ENCODE measurements at places on chromosomes 11 and 22.

- no peak for DNase-seq
Observed at GRCh38 chr11:45205978-45206377, 59.5 kb downstream of the PRDM11 start.

DNA sequence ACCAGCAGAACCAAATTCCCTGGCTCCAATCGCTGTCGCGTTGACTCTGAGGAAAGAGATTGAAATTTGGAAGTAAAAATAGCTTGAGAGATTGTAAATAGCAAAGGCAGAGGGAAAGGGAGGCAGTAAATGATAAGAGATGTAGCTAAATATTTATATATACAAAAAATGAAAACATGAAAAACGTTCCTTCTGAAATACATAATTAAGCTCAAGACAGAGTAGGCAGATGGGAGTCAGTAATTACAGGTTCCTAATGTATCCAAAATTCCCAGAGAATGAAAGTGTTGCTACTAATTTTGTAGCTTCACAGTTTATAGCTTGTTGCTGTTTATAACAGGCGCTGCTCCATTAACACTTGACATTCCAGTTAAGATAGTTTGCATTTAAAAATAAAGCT, 648.7 kb downstream of the KCNA4 start:
- no peak for DNase-seq

DNA sequence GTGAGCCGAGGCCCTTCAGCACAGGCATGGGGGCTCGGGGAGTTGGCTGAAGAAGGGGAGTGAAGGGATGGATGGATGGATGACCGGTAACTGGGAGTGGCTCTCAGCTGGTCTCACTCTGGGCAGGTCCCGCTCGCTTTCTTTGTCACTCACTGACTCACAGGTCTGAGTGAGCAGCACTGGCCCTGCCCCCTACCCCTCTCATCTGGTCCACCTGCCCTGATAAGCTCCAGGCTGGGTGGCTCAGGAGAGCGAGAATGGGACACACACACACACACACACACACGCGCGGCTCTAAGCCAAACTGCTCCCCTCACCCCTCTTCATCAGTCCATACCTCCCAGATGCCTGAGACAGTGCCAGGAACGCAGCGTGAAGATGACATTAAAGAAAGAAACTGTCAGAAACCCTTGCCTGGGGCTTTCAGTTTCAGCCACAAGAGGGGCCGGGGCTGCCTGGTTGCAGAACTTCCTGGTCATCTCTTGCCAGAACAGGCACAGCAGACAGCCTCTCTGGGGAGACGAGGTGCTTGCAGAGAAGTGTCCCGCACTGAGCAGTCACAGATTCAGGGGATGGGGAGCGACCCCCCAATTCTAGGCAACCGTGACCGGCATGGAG, 16.5 kb upstream of the SHISAL1 start:
- no peak for DNase-seq

- no peak for DNase-seq
Observed at GRCh38 chr22:19176732-19177131, 1.8 kb downstream of the SLC25A1 start.

- DNase-seq = no peak
Observed at GRCh38 chr11:62880231-62880802, 379 bp upstream of the SLC3A2 start.

DNA sequence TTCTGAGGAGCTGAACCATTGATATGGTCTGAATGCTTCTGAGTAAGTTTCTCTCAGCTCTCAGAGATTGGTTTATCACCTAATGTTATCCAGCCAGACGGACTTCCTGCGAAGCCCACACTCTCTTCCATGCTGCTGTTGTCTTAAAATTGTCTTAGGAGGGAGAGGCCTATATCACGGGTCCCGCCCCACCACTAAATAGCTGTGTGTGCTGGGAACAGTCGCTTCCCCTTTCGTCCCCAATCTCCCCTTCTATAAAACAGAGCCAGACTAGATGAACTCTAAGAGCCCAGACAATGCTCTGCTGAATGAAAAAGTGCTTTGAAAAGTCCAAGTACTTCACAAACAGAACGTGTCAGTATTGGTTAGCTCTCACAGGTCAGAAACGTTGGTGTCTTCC, 81.4 kb upstream of the AKIP1 start:
- no peak for DNase-seq

- DNase-seq = no peak
Observed at GRCh38 chr22:27514601-27515523, 286.7 kb downstream of the MN1 start.

- no peak for DNase-seq
Observed at GRCh38 chr11:45091563-45092403, 54.7 kb upstream of the PRDM11 start.

- DNase-seq = no peak
Observed at GRCh38 chr11:37849706-37850105, 1251.7 kb upstream of the RAG2 start.

DNA sequence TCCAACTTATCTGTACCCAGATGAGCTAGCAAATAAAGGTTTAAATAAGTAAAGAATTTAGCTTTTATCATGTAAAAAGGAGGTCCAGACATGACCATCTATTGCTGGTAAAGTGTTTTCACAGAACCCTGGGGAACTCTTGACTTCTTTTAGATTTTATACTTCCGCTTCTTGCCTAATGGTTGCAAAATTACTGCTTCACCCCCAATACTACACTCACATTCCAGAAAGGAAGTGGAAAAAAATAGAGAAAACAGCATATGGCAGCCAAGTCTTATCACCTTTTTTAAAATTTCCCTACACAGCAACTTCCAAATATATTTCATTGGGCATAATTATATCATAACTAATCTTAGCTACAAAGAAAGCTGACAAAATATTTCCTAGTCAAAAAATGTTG, 12.1 kb downstream of the BBOX1 start:
- DNase-seq = no peak

DNA sequence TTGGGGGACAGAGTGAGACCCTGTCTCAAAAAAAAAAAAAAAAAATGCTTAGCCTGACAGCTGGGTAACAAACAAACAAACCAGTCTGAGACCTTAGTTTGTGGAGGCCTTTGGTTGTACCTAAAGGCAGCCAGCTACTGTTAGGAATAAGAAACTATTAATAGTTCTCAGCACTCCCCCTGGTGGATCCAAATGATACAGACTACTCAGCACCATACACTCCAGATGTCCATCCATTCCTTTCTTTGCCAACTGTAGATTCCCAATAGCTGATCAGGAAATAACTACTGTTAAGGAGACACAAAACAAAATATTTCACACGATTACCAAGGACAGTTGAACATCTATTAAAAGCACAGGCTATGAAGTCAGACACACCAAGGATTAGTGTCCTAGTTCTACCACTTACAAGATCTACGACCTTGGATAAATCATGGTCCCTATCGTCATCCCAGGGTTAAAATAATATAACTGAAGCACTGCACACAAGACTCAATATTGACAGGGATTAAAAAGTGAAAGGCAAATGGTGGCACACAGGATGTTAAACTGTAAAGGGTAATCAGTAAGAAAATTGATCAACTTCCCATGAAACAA, 17.2 kb downstream of the CLDN25 start:
- peak; percentile 14 for DNase-seq

DNA sequence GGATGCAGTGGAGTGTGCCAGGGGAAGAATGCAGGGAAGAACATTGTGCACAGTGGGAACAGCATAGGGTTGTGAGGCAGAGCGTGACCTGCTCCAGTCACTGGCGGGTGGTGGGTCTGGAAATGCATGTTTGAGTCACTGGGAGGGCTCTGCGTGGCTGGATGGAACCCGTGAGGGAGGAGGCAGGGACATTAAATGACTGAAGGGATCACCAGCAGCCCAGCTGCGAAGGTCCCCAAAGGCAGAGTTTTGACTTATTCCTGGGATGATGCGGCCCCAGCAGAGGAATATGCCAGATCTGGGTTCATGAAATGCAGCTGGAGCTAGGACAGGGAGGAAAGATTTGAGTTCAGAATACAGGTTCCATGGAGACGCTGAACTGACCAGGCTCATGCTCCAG, 104.0 kb upstream of the FGF3 start:
- no peak for DNase-seq

DNA sequence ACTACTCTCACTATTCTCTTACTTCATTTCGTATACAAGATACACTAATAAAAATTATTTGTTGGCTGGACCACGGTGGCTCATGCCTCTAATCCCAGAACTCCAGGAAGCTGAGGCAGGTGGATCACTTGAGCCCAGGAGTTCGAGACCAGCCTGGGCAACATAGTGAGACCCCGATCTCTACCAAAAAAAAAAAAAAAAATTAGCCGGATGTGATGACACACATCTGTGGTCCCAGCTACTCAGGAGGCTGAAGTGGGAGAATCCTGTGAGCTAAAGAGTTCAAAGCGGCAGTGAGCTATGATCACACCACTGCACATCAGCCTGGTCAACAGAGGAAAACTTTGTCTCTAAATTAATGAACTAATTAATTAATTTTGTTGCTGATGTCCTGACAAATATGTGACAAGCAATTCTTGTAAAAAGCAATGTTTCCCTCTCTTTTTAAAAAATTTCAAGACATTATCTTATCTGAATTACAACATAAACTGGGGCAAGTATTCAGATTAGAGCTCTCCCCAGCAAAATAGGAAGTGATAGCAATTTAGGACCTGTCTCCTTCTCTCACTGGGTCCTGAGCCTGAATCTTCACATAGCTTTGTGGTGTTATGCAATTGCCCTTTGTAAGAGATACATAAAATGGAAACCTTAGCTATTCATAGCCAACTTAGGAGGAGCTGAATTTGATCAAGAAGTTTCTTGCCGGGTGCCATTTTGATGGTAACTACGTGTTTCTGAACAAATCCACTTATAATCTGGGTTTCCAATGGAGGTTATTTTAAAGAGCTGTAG, 17.6 kb upstream of the TMA7B start:
- DNase-seq = no peak

DNA sequence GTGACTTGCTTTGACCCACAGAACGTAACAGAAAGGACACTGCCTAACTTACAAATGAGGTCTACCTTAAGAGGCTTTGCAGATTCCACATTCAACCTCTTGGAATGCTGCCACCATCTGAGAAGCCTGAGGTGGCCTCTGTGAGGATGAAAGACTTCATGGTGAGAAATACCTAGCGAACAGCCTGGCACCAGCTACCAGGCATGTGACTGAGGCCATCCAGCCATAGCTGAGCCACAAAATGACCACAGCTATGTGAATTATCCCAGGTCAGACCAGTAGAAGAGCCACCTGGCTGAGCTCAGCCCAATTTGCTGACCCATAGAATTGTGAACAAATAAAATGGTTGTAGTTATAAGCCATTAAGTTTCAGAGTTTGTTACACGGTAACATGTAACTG, 37.5 kb downstream of the PPARA start:
- no peak for DNase-seq

GRCh38 chr11:14687456-14687855, 43.9 kb downstream of the PDE3B start:
- DNase-seq = no peak

DNA sequence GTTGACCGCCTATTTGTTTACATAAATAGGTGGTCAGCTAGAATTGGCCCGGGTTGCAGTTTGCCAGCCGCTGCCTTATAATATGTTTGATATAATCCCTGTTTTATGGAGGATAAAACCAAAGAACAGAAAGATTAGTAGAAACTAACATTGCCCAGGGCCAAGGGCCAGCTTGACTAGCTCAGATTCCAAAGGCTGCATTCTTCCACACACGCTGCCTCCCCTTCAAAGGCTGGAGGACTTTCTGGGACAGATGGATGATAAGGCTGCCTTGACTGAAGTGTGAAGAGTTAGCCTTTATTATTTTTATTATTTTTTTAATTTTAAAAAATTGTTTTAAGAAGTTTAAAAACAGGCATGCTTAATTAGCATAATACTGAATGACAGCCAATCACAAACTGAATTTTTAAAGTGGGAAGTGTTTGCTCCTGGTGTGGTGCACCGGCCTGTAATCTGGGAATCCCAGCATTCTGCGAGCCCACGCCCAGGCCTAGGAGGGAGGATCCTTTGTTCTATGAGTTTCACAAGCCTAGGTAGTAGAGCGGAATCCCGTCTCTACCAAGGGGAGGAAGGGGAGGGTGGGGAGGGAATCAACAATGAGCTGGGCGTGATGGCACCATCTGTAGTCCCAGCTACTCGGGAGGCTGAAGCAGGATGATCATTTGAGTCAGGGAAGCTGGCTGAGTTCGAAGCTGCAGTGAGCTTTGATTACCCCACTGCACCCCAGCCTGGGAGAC, 114.9 kb downstream of the NAV2 start:
- DNase-seq = no peak

GRCh38 chr11:27658535-27659236, 41.6 kb downstream of the BDNF start:
- no peak for DNase-seq

- no peak for DNase-seq
Observed at GRCh38 chr22:24592851-24593558, at the start of gene LRRC75B. Gene LRRC75B (minus strand): TSS chr22:24593073. CDS start chr22:24593039, 34 bp downstream.

DNA sequence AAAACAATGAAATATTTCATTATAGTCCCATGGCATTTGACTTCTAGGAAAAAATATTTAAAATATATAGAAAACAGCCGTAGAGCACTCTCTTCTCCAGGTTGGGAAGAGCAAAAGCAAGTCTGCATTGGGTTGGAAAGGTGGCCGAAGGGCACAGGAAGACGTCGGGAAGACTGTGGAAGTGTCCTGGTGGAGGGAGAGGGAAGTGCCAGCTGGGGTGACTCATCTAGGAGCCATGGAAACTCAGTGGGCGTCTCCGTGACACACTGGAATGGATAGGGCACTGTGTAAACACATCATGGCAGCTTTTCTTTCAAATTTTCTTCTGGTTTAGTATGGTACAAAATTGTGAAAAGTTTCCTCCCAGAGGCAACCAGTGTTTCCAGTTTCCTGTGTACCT, 12.7 kb downstream of the GTPBP1 start:
- no peak for DNase-seq

DNA sequence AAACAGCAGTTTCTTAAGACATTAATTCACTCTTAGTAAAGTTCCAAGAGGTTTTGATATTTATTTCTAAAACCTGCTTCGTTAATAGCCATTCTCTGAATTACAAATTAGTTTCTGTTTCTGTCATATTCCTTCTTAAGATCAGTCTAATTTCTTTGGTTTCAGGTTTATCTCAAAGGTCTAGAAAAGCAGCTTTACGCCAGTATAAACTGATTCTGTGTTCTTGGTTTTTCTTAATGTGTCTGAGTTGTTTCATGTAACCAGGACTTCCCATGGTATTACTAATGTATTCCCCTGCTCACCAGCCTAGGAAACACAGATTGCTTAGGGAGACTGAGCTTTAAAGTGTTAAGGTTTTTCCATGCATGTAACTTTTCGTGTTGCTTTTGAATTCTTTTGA, 6.8 kb upstream of the ACY3 start:
- no peak for DNase-seq

- DNase-seq = no peak
Observed at GRCh38 chr11:107583629-107584195, 7.2 kb upstream of the ELMOD1 start.

GRCh38 chr11:98099371-98099770, 921.4 kb upstream of the CNTN5 start:
- DNase-seq = no peak
